ENCODE measurements at places on chromosomes 6 and 20.

DNA sequence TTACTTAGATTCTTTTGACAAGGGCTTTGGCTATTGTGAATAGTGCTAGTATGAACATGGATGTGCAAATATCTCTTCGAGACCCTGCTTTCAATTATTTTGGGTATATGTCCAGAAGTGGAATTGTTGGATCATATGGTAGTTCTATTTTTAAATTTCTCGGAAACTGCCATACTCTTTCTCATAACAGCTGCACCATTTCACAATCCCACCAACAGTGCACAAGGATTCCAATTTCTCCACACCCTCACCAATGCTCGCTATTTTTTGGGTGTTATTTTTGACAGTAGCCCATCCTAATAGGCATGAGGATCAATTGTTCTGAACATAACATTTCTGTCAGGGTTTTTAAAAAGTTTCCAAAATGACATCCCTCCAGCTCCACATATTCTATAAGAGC, 69.2 kb upstream of the ESR1 start:
- no peak for ATAC-seq

DNA sequence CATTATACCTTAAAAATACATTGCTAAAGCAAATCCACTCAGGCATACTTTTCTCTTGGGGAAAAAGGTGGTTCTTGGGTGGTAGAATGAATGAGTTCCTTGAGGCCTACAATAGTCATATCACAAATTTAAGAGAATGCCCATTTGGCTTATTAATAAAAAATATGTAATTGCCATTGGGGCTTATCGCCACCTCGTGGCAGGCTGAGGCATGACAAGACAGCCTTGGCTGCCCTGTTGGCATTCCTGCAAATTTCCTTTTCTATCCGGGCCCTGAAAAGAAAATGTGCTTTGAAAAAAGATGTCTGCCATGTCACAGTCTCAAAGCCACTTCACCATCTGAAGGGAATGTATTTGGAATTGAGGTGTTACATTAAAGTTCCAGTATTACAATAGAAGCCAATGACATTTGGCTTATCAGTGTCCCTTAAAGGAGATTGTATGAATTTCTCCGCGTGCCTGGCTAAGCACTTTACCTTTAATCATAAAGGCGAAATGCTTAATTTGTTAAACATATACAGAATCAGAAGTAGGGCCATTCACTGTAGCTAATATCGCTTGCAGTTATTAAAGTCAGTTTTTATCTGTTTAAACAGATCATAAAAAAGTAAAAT, 188.3 kb upstream of the ZFP64 start:
- no peak for ATAC-seq

- no peak for ATAC-seq
Observed at GRCh38 chr20:35007891-35008290, 52.2 kb downstream of the MYH7B start.

GRCh38 chr6:170371080-170371479, 64.5 kb downstream of the FAM120B start:
- peak; percentile 74 for ATAC-seq

- ATAC-seq = no peak
Observed at GRCh38 chr20:64057628-64058498, 5.1 kb upstream of the TCEA2 start.

- ATAC-seq = no peak
Observed at GRCh38 chr20:8074931-8075330, 55.4 kb upstream of the TMX4 start.

GRCh38 chr6:45521226-45521625, 143.5 kb upstream of the SUPT3H start:
- ATAC-seq = no peak

GRCh38 chr6:132746048-132746447, 11.7 kb downstream of the VNN2 start:
- no peak for ATAC-seq

GRCh38 chr6:158572653-158573541, 13.0 kb downstream of the TMEM181 start:
- ATAC-seq = no peak

DNA sequence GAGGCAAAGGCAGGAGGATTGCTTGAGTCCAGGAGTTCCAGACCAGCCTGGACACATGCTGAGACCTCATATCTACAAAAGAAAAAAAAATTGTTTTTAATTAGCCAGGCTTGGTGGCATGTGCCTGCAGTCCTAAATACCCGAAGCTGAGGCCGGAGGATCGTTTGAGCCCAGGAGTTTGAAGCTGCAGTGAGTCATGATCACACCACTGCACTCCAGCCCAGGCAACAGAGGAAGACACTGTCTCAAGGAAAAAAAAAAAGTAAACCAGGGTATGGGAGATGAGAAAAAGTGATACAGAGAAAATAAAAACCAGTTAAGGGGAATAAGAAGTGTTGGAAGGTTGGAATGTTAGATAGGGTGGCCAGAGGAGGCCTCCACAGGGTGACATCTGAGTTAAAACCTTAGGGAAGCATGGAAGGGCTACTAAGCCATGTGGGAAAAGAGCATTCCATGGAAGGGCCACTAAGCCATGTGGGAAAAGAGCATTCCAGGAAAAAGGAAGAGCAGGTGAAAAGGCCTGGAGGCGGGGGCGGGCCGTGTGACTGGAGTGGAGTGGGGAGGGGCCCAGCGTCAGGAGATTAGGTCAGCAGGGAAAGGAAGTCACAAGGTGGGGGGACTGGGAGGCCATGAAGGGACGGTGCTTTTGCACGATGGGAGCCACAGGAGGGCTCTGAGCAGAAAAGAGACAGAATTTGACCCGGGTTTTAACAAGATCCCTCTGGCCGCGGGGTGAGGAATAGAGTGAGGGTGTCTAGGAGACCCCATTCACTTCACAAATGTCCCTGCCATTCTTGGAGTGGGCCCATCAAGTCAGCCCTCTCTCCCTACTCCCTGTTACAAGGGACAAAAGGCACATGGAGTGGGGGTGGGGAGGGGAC, 18.3 kb downstream of the CPNE5 start:
- ATAC-seq = peak; percentile 79

- no peak for ATAC-seq
Observed at GRCh38 chr6:125962900-125963497, 6.4 kb downstream of the HINT3 start.

- no peak for ATAC-seq
Observed at GRCh38 chr20:45115829-45116228, 855 bp upstream of the WFDC5 start.

DNA sequence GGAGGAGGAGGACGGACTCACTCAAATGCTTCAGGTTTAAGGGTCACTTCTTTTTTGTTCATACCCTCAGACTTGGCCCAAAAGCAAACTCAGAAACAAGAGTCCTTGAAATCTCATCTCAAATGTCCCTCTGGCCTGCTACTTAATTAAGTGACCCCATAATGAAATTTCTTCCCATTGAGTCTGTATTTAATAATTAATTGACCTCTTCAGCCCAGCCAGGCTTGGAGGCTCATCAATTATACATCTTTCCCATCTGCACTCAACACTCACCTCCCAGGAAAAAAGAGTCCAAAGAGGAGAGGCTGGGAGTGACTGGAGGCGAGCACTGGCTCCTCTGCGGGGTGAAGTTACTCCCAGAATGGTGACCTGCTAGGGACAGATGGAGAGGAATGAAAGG, 90.5 kb upstream of the EYA2 start:
- no peak for ATAC-seq

- peak; percentile 55 for ATAC-seq
Observed at GRCh38 chr20:33516882-33517281, 27.0 kb downstream of the CBFA2T2 start.

Data from motor neuron (in vitro differentiated cells).